Stimulated activated CD4-positive, alpha-beta T cell treated with anti-CD3 and anti-CD28 coated beads, Interleukin-15, amount 100 ng/mL, for 1 hour (primary cell): ENCODE measurements at places on chromosomes 2 and 18.

DNA sequence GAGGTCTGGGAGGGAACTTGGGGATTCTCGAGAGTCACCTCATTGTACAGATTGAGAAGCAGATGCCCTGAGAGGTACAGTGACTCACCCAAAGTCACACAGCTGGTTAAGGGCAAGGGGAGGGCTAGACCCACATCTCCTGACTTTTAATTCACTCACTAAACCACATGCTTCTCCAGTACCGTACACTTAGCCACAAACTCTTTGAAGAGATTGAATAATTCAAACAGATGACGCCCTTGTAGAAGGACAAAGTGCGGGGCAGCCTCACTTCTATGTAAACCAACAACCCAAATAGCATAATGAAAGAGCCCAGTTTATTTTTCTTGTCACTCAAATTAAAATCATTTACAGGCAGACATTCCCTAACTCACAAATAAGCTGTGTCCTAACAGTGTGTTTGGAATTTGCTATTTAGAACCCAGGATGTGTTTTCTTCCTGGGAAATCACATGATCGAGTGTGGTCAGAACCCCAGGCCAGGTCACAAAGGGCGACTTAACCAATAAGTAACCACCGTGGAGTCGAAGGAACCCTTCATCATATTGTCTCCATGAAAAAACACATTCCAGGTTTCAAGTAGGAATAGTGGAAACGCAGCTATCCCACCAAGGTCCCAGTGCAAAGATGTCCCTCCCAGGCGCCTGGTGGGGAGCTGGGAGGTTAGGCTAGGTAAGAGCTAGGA is 35.8 kb upstream of the PTPN4 start:
- no peak for DNase-seq

- no peak for DNase-seq
These were observed 196.9 kb upstream of the RAB6C start for GRCh38 chr2:129782633-129782990.

GRCh38 chr2:123532994-123533393 is 492.1 kb upstream of the CNTNAP5 start:
- DNase-seq, result no peak

- DNase-seq, result no peak
These were observed 68.8 kb downstream of the UNC80 start for GRCh38 chr2:209840434-209840833.

GRCh38 chr2:67075530-67076238 is 321.4 kb upstream of the ETAA1 start:
- no peak for DNase-seq

DNA sequence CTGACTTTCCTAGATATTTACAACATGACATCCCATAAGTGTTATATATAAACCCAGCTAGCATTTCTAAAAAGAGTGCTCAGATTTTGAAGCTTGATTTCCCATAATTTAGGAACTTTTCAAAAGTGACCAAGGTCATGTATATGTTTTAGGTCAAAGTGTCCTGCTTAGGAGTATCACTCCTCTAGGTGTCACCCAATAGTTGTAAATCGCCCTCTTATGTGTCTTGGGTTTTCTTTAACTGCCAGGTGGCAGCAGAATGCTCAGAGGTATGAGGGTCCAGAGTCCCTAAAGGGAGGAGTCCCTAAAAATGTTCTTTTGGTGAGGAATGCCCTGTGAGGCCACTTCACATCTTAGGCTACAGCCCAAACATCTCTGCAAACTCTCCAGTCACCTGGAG is 358.3 kb downstream of the CELF4 start:
- no peak for DNase-seq
